ENCODE measurements at places on chromosomes 2 and 18. TPM values are rescaled to one million over a fixed set of nuclear protein-coding genes. Genes with fewer than 3 reads are reported as not detected.

FAM228A gene
- not detected for total RNA-seq

CGREF1 gene
- 12.9 TPM for total RNA-seq

FARP2 gene
- total RNA-seq, result 36.6 TPM

SERPINB13 gene
- total RNA-seq, result not detected

ALLC gene
- total RNA-seq, result not detected

LAPTM4A gene
- 25.5 TPM for total RNA-seq

CERKL gene
- total RNA-seq, result not detected

POLE4 gene
- total RNA-seq, result 48.4 TPM

TMEM198 gene
- total RNA-seq, result 3.3 TPM

CIB4 gene
- not detected for total RNA-seq

HRH4 gene
- total RNA-seq, result 1.9 TPM

AGBL5 gene
- 12.3 TPM for total RNA-seq

REG3A gene
- not detected for total RNA-seq

CHN1 gene
- total RNA-seq, result 4.8 TPM

IGFBP5 gene
- not detected for total RNA-seq

LYG1 gene
- 1.5 TPM for total RNA-seq

IL1RN gene
- 4.2 TPM for total RNA-seq

LAMA3 gene
- total RNA-seq, result not detected

GKN1 gene
- not detected for total RNA-seq

CCDC74A gene
- 1.6 TPM for total RNA-seq

FAM161A gene
- 3.7 TPM for total RNA-seq

KCNE4 gene
- total RNA-seq, result not detected

GLI2 gene
- total RNA-seq, result 0.32 TPM
